Lung (tissue), 17 donors: ENCODE measurements at places on chromosomes 1 and 21. TPM values are rescaled to one million over a fixed set of nuclear protein-coding genes. Genes with fewer than 3 reads are reported as not detected.
A peak's percentile ranks its signal among the peaks of the same experiment; 100 is the strongest.

GRCh38 chr1:1847061-1847850 lies 43.6 kb downstream of the GNB1 start:
- no peak for DNase-seq

The FNBP1L gene
- total RNA-seq: 119 TPM

DNA sequence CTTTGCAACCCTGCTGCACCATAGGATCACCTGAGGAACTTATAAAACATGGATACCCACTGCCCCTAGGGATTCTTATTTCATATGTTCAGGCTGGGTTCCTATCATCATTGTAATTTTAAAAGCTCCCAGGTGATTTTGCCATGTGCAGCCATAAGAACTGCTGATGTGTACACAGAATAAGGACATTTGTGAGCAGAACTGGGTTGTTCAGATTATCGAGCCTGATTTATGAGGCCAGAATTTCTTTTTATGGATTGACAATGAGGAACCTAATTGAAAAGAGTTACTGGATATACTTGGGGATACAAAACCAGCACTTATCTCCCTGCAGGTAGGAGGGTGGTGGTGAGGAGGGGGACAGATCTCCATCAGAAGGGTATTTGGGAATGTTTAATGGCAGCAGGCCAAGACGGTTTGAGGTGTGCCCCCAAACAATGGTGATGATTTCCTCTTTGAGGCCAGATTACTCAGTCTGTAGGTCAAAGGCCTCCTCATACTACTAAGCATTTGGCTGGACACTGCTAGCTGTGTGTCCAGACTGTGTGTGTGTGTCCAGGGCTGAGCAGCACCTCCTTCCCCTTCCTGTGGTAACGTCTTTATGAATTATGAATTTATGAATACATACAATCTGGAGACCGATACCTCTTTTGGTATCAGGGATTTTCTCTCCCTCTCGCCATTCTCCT lies 18.9 kb downstream of the NOS1AP start:
- DNase-seq: no peak

- no peak for DNase-seq
Observed at GRCh38 chr1:224679606-224680005, 63.5 kb downstream of the CNIH3 start.

The WDR64 gene
- not detected for total RNA-seq

- peak; percentile 36 for DNase-seq
Observed at GRCh38 chr1:163928651-163929050, 606.9 kb downstream of the NUF2 start.
